Right forelimb (tissue), 1 donor: ENCODE measurements at places on chromosomes 2 and 18.

- no peak for DNase-seq
Observed at GRCh38 chr2:220949466-220949865, 622.6 kb downstream of the EPHA4 start.

GRCh38 chr2:127067620-127068350 lies 39.2 kb downstream of the BIN1 start:
- DNase-seq = peak; percentile 67

GRCh38 chr2:206189691-206190090 lies 30.0 kb downstream of the EEF1B2 start:
- no peak for DNase-seq

DNA sequence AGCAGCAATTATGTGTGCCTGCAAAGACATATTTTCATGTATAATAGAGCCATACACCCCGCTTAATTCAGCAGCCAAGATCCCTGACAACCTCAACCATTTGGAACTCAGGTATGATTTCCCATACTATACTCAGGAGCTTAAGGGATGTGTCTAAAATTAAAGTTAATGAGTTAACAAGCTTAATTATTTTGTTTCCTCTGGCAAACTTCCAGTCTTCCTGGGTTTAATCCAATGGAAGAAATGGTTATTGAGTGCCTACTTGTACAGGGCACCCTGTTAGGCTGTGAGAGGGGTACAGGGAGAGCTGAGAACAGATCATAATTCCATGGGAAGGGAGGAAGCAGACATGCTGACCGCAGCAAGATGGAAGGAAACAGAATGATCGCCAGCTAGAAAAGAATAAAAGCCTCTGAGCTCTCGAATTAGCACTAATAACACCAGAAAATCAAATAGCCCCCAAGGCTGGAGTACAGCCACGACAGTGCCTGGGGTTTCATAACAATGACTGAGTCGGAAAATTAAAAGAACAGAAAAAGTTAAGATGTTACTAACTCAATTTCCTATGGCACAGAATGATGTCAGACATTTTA lies 20.8 kb upstream of the CEP68 start:
- DNase-seq = no peak

DNA sequence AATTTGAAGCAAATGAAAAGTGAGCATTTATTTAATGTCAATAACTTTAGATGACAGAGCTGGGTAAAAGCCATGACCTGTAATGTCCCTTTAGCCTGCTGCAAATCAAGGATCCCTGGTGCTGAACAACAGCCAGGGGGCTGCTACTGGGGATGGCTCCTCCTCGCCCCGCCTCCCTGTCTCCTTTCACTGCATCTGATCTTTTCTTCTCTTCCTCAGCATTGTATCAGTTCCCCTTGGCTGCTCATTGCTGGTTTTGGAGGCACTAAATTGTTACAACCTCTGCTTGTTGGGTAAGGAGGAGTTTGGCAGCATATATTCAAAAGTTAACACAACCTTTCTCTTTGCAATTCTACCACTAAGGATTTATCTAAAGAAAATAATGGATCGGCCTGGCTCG lies 236.3 kb upstream of the ID2 start:
- no peak for DNase-seq

DNA sequence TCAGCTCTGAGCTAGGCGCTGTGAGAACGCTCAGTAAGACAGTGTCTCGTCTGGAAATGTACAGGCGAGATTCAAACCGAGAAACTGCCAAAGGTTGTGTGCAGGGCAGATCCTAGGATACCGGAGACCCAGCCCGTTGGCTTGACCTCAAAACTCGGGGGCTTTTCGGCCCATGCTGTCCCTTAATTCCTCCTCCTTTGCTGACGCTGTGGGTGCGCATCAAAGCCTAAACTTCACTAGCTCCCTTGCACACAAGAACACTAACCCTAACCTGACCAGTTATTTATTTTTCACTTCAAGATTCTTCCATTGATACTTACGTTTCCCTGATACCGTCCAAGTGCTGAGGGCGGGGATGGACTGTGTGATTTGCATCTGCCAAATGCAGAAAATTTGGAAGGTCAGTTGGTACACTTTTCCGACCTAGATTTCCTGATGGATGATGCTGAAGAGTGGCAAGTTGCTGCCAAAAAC lies 1.0 kb upstream of the AAK1 start:
- DNase-seq = no peak

DNA sequence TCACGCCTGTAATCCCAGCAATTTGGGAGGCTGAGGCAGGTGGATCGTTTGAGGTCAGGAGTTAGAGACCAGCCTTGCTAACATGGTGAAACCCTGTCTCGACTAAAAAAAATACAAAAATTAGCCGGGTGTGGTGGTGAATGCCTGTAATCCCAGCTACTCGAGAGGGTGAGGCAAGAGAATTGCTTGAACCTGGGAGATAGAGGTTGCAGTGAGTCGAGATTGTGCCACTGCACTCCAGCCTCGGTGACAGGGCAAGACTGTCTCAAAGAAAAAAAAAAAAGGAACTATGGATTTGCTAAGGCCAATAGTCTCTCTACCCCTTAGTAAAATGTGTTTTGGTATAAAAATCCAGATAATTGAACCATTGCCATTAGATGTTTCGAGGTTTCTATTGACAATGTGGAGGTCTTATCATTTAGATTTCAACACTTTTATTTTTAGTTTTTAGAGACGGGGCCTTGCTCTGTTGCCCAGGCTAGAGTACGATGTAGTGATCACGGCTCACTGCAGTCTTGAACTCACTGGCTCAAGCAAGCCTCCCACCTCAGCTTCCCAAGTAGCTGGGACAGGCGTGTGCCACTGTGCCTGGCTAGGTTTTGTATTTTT lies 1.1 kb upstream of the TXNDC2 start:
- no peak for DNase-seq

DNA sequence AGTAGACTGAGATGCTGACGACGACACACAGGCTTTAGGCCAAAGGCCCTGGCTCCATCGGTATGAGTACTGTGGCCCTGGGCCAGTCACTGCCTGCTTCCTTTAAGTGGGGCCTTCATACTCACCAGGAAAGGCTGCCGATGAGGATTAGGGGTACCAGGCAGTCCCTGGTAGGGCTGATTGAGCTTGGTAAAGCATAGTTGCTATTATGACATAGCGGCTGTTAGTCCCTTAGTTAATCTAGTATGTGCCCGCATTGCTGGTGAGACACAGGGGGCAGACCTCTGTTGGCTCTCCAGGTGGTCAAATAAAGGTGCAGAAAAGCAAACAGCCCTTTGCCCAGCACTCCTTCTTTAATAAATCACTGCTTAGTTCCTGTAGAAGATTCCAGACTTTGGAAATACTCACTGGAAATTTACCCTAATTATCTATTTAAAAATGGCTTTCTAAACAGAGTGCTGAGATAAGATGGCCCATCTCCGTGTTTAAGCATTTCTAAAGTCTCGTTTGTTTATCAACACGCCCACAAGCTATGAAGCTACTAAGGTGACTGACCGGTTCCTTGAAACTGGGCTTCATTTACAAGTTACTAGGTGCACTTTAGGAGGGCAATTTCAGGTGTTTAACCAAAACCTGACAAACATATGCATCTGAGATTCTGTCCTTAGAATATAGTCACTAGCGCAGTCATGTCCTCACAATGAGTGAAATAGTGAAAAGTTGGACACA lies 8.7 kb upstream of the BIN1 start:
- DNase-seq = no peak

DNA sequence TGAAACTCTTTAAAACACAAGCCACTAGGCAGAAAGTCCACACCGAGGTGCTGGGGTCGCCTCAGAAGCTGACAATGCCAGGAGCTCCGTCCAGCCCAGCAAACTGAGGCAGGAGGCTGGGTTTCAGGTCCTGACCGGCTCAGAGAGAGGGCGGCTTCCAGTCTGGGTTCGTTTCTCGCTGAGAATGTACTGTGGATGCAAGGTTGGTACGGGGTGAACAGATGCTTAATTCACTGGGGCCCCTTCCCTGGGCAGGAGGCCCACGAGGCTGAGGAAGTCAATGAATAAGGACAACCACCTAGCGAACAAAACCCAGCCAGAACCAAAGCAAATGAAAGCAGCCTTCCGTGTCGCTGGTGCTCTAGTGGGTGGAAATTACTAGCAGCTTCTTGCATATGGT lies 142.0 kb downstream of the RTP5 start:
- no peak for DNase-seq

DNA sequence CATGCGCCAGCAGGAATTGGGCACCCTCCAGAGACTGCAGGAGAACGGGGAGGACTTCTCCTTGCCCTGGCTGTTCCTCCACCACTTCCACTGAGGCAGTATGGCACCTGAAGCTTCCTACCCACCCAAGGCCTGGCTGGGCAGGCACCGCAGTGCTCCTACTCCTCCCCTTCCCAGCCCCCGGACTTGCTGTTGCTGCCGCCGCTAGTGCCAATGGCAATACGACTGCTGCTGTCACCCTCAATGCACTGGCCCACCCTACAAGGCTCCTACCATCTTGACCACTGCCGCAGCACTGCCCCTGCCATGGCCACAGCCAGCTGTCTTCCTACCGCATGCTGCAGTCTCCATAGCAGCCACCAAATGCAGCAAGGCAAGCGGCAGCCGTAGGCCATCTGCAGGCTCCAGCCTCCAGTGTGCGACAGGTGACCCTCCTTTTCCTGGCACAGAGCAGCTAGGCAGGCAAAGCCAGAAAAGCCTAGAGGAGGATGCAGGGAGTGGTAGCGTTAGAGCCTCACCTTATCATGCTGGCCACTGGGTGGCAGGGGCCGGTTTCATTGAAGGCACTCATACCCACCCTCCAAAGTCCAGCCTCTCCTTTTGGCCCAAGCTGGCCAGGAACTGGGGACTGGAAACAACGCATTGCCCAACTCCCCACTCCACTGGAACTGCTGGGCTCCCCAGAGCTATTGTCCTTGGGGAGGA lies 47.4 kb upstream of the ANKRD62 start:
- DNase-seq = no peak

DNA sequence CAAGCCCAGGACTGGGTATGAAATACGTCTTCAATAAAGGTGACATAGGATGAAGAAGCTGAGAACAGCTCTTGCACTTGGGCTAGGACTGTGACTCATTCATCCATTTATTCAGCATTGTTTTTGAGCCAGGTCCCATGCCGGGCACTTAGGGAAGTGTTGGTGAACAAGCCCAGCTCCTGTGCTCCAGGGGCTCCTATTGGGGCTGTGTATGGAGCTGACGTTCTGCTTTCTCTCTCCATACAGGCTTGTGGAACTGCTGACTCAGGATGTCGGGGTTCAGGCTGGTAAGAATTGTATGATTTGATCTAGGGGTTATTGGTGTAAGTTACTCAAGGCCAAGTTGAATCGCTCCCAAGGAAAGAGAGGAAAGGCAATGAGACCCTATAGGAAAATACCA lies 24.0 kb downstream of the MYO7B start:
- DNase-seq = peak; percentile 30

DNA sequence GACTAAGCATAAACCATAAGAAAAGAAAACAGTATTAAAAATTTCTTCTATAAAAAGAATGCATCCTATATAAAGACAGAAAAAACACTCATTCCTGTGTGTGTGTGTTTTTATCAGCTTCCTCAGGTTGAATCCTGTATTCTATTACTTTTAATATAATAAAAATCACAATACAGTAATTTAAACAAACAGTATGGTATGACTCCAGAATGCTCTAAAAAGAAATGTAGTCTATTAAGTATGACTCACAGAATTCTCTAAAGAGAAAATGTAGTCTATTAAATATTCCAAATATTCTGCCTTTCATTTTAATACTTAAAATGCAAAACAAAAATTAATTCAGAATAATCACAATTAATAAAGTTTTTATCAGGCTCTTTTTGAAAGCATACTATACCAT lies 19.8 kb downstream of the CCDC88A start:
- no peak for DNase-seq
